ENCODE measurements at places on chromosomes 16 and 17.

DNA sequence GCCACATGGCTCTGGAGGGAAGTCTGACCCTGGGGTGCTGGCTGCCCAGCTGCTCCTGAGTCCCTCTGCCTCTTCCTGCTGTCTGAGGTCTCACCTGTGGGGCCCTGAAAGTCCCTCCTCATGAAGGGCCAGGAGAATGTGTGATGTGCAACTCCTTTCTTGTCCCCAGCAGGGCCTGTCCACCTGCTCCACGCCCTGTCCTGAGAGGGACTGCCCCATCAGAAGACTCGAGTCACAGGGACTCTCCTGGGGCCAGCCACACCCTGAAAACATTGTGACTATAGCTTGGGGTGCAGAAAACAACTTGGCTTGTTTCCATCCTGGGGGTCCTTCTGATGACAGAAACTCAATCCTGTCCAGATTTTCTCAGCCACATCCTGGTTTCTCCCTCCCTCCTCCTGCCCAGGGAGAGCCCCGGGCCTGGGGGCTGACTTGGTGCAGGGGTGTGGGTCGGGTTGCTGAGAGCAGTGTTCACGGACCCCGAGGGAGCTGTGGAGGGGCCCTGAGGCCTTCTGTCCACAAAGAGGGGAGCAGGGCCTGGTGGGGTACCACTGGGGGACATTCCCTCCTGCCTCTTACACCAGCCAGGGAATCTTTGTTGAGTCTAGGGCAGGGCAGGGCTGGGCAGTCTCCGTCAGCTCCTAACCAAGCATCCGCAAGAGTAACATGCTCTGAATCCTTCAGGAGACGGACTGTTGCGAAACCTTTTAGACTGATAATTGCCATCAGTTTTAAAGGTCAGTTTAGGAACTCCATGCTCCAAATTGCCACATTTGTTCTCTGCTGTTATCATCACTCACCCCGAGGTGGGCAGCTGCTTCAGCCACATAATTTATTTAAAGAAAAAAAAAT lies 45.9 kb downstream of the NT5M start:
- DNase-seq = no peak

- no peak for DNase-seq
Measured at GRCh38 chr17:8952191-8952590, 13.3 kb downstream of the PIK3R5 start.

DNA sequence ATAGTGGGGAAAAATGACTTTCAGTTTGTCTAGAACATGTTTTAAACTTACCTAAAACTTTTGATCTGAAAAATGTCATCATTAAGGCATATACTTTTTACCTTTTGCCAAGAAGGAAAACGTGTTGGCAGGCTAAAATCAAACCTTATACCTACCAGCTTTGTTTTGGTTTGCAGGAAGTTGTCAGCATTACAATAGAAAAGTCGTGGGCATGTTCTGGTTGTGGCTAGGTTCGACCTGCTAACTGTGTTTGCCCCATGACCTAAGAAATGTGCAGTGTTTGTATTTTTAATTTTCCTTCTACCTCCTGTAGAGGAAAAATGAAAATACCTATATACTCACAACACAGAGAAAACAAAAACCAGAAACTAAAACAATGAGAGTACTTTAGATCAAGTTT lies 13.0 kb downstream of the SKAP1 start:
- no peak for DNase-seq

DNA sequence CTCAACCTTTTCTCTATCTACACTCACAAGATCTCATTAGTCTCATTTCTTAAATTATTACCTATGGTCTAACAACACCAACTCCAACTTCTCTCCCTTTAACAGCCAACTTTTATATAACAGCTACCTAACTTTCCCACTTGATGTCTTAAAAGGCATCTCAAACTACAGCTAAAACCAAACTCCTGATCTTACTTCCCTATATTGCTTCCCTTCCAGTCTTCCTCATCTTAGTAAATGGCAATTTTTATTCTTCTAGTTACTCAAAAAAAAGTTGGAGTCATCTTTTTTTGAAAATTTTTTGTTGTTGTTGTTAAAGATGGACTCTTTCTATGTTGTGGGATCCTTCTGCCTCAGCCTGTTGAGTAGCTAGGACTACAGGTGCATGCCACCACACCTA lies 15.3 kb downstream of the SRR start:
- no peak for DNase-seq

DNA sequence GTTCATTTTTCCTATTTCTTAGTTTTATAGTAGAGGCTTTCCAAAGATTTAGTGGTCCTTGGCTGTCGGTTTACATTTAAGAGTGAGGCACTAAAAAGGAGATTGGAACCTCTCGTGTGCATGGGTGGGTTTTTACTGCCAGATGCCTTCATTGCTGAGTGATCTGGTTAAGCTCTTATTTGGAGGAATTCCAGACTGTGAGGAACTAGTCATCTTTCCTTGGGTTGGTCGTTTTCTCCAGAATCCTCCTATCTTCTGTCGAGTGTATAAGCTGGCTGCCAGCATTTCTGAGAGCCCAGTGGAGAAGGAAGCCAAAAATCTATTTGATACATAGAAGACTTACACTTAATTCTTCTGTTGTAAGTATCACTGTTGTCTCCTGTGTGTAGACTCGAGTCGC lies 22.6 kb downstream of the IST1 start:
- no peak for DNase-seq

- no peak for DNase-seq
Measured at GRCh38 chr17:34008125-34008524, 247.0 kb upstream of the CCL2 start.

- no peak for DNase-seq
Measured at GRCh38 chr16:48822431-48822830, 212.5 kb upstream of the N4BP1 start.

- no peak for DNase-seq
Measured at GRCh38 chr17:79160980-79161636, 86.5 kb downstream of the ENGASE start.

DNA sequence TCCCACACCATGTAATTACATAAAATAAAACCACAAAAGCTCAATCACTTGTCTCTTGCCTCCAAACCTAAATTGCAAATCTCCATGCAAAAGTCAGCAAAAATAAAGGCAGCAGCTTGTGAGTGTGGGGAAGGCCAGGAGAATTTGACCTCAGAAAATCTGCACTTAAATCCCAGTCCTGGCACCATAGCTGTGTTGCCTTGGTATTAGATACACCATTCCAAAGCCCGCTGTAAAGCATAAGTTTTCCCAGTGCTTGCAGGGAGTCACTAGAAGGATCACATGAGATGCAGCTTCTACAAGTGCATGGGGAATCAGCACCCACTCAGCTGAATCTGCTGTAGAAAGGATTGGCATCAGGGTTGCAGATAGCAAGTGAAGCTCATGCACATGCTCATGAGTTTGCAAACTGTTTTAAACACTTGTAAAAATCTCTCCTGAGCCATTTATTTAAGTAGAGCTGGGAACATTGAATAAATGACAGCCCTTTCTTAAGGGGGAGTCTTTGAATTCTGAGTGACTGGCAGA lies 495.0 kb upstream of the HSBP1 start:
- DNase-seq = no peak

DNA sequence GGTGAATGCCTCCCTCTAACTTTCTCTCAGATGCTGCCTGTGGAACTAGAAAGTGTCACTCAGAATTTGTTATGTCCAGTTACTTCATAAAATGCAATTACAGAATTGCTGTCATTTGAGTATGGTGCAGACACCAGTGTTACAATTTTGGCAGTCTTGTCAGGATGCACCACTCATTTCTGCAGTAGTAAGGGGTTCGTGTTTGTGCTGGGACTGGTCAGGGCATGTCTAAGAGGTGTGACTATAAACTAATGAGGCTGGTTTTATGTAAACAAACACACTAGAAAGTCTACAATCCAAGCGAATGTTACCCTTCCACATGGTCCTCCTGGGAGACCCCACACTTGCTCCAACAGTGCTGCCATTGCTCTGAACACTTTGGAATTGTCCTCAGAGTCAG lies 206.2 kb downstream of the ANKFN1 start:
- no peak for DNase-seq

Data from aorta (tissue), 5 donors.